Pulmonary artery endothelial cell (primary cell): ENCODE measurements at places on chromosomes 3 and 15. TPM values are rescaled to one million over a fixed set of nuclear protein-coding genes. Genes with fewer than 3 reads are reported as not detected.

- no peak for DNase-seq
Observed at GRCh38 chr3:46541835-46542234, 24.3 kb downstream of the LRRC2 start.

Gene TMEM158
- total RNA-seq, result 6.1 and 6.3 TPM in 2 replicates

Gene KBTBD13
- not detected in 2 replicates for total RNA-seq

GRCh38 chr3:155079468-155079745 is 712 bp upstream of the MME start:
- DNase-seq, result no peak

GRCh38 chr15:83285284-83285978 is 967 bp upstream of the BNC1 start:
- no peak for DNase-seq

- no peak for DNase-seq
Observed at GRCh38 chr15:57091636-57092035, 173.2 kb downstream of the TCF12 start.

DNA sequence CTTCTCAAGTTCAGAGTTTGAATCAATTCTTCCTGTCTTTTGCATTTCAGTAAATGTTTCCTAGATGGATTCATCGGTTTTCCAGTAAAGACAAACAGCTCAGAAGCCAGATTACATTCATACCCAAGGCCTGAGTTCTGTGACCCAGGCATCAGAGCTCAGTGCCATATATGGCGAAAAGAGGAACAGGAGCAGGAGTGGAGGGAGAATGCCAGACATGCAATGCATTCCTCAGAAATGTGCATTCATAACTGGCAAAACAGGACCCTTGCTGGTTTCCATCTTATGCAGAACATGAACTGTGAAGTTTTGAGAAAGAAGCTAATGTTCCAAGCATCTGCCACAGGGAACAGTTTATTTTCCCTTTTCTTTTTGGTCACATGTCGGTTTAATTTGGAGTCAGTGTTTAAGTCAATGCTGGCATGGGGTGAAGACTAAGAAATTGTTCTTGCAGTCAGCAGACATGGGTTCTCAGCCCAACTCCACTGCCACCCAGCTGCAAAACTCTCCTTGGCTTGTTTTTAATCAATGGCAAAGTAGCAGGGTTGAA is 116.5 kb downstream of the LPP start:
- peak; percentile 85 for DNase-seq

- no peak for DNase-seq
Observed at GRCh38 chr15:57079931-57080620, 161.6 kb downstream of the TCF12 start.

Gene PRR23B
- not detected in 2 replicates for total RNA-seq

Gene HCLS1
- 48.7 and 66.3 TPM in 2 replicates for total RNA-seq

Gene GRAMD2A
- 0.14 and 0.20 TPM in 2 replicates for total RNA-seq

DNA sequence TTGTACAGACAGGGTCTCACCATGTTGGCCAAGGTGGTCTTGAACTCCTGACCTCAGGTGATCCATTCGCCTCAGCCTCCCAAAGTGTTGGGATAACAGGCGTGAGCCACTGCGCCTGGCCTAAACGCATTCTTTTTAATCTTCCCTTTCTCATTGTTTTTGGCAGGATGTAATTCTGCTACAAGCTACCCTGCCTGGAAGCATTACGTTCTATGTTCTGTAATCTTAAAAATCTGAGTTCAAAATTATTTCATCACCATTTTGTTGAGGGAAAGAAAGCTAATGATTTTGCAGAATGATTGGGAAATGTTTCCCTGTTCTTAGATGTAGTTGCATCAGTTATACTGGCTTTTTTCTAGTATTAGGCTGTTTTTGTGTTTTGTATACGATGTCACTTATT is 71.5 kb downstream of the RGMA start:
- no peak for DNase-seq
